ENCODE measurements at places on chromosomes 3 and 15.

DNA sequence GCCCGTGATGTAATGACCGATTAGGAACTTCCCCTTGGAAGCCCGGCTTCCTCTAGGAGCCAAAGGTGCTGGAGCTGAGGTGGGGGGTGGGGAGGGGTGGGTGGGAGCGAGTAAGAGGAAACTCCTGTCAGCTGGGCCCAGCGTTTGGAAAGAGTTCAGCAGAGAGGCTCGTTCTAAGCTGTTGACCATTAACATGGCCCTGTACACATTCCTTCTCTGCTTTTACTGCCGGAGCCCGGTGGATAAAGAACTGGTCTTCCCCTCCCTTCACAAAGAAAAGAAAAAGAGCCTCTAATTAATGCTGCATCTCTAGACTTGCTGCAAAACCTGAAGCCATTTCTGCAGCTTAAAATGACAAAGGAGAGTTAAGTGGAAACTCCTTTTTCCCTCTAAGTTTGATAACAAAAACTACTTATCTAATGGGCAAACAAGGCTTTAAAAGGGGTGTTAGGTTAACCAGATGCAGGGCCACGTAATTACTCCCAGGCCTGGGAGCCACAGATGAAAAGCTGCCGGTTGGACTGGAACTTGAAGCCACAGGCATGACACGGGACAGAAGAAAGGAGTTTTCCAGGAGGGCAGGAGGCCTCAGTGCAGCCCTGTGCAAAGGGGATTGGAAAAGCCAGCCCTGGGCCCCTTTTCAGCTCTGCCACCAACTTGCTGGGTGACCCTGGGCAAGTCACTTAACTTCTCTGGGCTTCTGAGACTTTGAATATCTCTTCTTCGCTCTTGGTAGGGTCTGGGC lies 71.3 kb downstream of the SMAD6 start:
- no peak for DNase-seq

DNA sequence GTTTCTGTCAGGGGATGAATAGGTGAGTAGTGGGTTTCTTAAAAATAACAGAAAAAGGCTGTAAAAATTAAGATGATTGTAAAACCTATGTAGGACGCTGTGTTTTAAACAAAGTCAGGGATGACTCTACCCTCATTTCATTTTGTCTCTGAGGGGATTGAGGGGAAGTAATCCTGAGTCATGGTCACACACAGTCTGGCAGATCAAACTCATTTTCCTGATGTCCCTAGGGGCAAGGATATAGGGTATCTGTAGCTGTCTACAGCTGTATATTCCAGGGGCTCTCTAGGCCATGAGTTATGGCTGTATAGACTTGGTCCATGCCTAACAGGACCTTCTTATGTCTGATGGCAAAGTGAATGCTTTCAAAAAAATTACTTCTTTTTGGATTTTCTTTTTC lies 421.1 kb downstream of the PDCD6IP start:
- DNase-seq, result no peak

DNA sequence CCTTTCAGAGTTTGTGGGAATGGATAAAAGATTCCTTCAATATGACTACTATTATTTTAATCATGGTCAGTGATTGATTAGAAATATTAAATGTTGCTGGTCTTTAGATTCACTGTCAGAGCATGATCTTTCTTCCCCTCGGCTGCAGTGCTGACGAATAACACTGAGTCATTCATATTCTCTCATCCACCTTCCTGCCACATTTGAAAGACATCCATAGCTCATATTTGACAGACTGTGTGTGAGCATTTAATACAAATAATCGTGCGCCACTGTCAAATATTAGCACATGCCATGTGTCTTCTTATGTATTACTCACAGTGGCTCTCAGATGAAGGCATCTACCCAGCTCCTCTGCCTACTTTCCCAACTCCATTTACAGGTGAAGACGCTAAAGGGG lies 476.5 kb upstream of the TPRG1 start:
- no peak for DNase-seq

GRCh38 chr15:24848050-24848449 lies 106.7 kb upstream of the SNRPN start:
- DNase-seq, result no peak

DNA sequence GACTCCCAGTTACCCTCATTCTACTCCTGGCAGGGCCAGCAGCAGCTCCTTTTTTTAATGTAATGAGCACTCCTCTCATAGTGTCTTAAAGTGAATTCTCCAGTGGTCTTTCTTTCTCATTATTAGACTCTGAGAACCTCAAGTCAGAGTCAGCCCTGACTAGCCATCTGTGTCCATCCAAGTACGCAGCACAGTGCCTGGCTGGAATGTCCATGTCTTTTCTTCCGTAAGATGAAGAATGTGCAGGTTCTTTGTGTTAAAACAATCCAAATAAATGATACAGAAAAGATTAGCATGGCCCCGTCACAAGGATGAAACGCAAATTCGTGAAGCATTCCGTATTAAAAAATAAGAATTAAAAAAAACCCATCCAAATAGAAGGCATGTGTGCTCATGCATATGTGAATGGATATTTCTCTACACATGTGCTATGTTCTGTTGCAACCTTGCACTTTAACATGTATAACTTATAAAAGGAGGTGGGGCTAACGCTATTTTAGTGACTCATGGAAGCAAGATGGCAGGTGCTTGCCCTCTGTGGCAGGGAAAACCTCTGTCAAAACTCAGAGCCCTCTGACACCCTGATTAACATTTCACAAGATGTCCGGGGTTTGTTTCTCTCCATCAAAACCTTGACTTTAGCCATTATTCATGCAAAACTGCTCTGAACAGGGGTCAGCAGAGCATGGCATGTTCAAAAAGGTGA lies 170.7 kb upstream of the TOPAZ1 start:
- no peak for DNase-seq

GRCh38 chr15:61820951-61821350 lies 239.3 kb downstream of the VPS13C start:
- DNase-seq, result no peak

GRCh38 chr15:90617668-90618097 lies 88.0 kb downstream of the CRTC3 start:
- DNase-seq, result no peak

DNA sequence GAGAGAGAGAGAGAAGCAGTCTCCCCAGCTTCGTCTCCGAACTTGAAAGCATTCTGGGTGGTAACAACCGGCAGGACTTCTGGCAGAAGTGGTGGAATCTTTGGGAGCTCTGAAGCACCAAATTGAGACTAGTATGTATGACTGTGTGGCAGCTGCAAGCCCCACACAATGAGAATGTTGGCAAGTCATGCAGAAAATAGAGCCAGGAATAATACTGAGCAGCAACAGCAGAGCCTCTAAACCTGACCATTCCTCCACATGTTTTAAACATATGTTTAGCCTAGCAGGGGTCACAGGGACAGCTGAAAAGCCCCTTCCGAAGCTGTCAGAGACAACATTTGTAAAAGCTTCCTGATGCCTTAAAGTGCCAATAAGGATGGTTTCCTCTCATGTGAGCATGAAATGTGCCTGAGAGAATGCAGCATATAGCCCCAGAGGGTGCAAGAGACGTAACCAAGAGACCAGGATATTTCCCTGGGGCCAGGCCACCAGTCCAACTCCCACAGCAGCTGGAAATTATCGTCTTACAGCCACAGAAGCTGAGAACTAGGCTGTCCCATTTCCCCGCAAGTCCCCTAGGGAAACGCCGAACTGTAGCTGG lies 178.6 kb upstream of the CCDC54 start:
- no peak for DNase-seq

GRCh38 chr3:35383719-35384555 lies 255.4 kb upstream of the ARPP21 start:
- DNase-seq, result no peak

DNA sequence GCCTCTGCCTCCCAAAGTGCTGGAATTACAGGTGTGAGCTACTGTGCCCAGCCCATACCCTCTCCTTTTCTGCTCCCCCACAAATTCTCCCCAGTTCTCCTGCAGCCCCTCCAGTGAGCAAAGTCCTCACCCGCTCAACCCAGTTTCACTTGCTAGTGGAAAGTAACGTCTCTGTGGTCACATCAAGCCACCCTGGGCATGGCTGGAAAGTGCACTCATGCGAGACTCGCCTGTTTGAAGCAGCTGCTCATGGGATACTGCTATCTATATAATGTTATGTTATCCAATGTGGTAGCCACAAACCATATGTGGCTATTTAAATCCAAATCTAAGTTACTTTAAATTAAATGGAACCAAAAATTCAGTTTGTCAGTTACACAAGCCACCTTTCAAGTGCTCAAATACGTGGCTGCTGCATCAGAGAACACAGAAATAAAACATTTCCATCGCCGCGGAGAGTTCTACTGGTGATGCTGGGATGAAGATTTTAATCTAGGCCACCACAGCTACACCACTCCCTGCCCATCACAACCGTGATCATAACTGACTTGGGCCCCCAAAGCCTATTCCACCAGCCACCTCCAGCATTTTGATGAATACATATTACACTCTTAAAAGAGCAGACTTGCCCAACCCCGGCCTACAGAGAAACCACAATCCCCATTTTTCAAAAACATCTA lies 119.4 kb downstream of the LIPC start:
- peak; percentile 45 for DNase-seq

- no peak for DNase-seq
Measured at GRCh38 chr3:48747015-48747615, 30.1 kb upstream of the IP6K2 start.

DNA sequence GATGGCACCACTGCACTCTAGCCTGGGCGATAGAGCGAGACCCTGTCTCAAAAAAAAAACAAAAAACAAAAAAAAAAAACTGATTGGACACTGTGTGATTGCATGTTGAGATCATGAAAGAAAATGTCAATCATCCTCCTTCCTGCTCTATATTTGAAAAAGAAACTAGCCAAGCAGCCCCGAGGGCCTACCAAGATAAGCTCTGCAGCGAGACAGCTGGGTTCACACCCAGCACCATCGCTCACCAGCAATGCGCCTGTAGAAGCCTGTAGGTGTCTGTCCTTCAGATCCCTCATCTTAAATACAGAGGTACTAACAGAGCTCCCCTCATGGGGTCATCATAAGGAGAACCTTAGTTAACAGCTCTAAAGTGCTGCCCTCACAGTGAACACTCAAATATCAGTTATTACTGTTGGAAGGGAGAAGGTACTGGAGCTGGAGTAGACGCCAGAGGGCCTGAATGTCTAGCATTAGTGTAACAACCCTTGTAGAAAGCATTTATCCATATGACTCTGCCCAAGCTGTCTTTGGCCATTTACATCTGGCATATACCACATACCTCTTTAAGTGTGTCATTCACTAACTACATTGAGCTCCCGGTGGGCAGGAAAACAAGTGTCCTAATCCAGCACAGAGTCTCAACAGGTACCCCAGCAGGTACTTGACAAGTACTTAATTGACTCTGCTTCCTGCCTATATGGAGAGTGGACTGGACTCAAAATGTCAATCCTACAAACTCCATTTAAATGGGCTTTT lies 22.9 kb downstream of the MYLK start:
- DNase-seq, result no peak

DNA sequence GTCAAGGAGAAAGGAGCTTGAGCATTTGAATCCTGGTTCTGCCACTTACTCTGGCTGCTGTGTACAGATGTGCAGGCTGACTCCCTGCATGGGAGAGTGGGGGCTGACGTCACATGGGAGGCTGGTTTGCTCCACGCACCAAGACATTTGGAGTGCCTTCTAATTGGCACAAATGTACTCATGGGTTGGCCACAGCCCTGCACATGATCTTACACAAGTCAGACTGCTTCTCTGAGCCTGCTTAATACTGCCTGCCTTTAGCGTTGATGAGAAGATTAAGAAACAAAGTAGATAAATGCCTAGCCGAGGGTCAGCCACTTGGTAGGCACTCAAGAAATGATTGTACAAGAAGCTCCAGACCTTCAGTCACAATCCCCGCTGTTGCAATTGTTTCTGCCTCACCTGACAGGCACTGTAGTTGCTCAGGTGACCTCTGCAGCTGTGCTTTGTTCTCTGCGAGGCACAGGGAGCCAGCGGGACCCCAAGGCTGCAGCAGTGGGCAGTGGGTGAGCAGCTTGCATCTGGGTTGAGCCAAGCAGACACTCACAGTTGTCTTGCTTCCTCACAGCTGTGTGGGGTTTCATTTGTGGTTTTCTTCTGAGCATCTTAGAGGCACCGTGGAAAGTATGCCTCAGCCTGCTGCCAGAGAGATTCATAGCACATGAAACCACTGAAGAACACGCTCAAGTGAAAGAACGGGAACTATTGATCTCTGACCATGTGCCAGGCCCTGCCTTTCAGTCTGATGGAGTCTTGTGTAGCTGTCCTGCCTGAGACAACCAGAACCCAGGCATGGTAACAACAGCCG lies 33.1 kb downstream of the GRK7 start:
- DNase-seq, result peak; percentile 77

GRCh38 chr3:74787011-74787410 lies 172.6 kb upstream of the CNTN3 start:
- DNase-seq, result no peak

GRCh38 chr3:47385007-47385406 lies 4.2 kb downstream of the PTPN23 start:
- no peak for DNase-seq

- no peak for DNase-seq
Measured at GRCh38 chr3:124619887-124620599, 110.2 kb upstream of the UMPS start.

DNA sequence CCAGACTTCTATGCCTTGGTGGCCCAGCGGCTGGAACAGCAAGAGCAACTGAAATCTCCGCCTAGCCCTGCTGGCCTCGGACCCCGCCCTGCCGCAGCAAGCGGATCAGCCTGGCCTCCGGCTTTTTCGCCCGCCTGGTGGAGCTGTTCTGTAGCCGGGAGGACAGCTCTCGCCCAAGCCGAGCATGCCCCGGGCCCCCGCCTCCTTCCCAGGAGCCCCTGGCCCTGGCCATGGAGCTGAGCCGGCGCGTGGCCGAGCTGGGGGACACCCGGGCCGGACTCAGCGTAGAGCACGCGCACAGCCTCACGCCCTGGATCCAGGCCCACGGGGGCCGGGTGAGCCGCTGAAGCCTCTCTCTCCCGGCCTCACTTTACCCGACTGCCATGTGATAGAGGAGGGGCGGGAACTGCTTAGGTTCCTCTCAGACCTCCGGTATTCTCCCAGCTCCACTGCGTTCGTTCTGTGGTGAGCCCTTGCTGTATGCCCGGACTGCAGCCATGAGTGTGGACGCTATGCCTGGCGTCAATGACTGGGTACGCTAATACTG lies 24.1 kb upstream of the MRPL3 start:
- DNase-seq, result peak; percentile 26

- DNase-seq, result no peak
Measured at GRCh38 chr3:55296030-55296429, 191.1 kb downstream of the WNT5A start.

- no peak for DNase-seq
Measured at GRCh38 chr15:26620528-26621458, 152.1 kb downstream of the GABRB3 start.

DNA sequence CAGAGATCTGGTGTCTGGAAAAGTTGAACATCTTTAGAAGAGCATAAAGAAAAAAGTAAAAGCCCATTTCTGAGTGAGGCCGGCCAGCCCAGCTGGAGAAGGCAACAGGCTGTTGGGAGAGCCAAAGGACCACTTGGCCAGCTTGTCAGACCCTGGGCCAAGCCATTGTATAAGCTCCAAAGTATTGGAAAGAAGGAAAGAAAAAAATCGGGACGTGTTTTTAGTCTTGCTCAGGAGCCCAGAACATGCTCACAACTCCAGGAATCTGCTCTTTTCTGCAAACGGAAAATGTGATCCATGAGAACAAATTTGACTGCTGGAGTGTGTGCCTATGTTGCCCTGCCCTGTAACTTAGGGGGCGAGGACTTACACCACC lies 10.4 kb upstream of the CLPX start:
- DNase-seq, result no peak

GRCh38 chr3:160373655-160374054 lies 25.4 kb downstream of the IFT80 start:
- DNase-seq, result no peak

Data from stimulated activated naive CD8-positive, alpha-beta T cell treated with anti-CD3 and anti-CD28 coated beads, Interleukin-15, Interleukin-2, amounts not matched to agents 100 U/mL and 50 U/mL, for 24 hours (primary cell).